ENCODE measurements at places on chromosomes 5 and 9.

GRCh38 chr5:73378070-73378469, 70.5 kb downstream of the FOXD1 start:
- DNase-seq = no peak

- no peak for DNase-seq
These were observed 80.2 kb downstream of the PTPN3 start for GRCh38 chr9:109417585-109418544.

GRCh38 chr9:78437806-78438205, 140.9 kb downstream of the PSAT1 start:
- DNase-seq = no peak

- no peak for DNase-seq
These were observed 12.0 kb downstream of the IFNE start for GRCh38 chr9:21470126-21470525.

DNA sequence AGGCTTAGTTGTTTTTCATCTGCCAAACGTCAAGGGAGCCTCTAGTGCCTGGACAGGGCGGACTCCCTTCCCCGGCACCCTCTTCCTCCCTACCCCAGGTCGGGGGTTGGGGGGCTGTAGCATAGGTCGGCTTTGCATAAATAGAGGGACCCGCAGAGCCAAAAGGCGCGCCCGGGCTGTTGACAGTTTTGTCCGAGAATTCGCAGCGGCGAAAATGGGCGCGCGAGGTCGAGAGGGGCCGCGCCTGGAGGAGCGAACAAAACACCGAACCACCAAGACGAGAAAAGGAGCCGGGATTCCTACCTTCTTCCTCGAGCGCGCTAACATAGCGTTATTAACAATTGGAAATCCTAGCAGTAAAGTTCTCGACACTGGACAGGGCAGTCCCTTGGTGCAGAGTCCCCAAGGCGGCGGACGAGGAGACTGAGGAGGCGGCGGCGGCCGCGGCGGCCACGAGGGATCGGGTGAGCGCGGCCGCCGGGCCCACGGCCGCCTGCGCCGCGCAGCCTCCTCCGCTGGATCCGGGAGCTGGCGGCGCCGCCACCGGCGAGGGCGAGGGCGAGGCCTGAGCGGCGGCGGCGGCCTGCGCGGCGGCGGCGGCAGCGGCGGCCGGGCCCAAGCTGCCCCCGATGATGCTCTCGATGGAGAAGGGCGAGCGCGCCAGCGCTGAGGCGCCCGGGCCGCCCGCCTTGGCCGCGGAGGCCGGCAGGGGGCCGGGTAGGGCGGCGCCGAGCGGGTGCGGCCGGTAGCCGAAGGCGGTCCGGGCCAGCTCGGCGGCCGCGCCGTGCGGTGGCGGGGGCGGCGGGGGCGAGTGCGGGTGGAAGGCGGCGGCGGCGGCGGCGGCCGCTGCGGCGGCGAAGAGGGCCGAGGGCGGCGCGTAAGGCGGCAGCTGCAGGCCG, 1.7 kb downstream of the FOXD1 start:
- no peak for DNase-seq

DNA sequence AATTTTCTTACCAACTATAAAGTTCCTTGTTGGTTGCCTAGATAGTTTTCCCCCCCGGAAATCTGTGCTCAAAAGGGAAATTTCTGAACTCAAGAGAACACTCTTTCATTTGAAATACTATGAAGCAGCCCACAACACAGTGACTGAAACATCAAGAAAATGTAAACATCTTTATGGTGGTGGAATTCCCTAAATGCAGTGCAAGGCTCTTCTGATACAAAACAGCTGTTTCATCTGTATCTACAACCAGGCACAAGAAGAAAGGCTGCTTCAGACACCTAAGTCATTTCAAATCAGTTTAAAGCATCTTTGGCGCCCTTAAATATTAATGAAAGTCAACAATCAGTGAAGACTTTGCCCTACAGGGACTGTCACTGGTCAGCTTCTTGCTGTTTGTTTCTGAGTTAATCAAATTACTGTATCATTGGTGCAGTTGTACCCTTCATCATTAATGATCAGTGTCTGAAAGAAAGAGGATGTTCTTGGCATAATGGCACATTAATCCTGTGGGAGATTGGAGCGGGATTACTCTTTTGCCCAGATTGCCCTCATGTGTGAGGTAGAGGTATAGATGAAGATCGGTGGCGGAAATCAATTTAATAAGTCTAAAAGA, 947.0 kb downstream of the NR2F1-AS1 start:
- no peak for DNase-seq

DNA sequence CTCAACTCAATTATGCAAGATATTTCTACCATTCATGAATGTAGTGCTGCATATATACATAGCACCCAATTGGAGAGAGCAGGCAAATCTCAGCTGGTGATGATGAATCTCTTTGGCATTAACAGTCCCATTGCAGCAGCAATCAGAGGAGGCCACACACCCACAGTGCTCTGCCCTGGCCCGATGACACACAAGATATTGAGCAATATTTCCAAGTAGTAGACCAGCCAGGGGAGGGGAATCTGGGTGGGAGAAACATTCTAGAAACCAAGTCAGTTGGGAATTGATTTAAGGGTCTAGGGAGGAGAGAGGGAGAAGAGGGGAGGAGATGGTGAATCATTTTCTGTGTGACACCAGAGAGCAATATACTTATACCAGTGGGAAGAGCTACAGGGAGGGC, 14.9 kb upstream of the C5orf63 start:
- DNase-seq = no peak

- no peak for DNase-seq
These were observed 902 bp downstream of the HABP4 start for GRCh38 chr9:96450613-96451528.

DNA sequence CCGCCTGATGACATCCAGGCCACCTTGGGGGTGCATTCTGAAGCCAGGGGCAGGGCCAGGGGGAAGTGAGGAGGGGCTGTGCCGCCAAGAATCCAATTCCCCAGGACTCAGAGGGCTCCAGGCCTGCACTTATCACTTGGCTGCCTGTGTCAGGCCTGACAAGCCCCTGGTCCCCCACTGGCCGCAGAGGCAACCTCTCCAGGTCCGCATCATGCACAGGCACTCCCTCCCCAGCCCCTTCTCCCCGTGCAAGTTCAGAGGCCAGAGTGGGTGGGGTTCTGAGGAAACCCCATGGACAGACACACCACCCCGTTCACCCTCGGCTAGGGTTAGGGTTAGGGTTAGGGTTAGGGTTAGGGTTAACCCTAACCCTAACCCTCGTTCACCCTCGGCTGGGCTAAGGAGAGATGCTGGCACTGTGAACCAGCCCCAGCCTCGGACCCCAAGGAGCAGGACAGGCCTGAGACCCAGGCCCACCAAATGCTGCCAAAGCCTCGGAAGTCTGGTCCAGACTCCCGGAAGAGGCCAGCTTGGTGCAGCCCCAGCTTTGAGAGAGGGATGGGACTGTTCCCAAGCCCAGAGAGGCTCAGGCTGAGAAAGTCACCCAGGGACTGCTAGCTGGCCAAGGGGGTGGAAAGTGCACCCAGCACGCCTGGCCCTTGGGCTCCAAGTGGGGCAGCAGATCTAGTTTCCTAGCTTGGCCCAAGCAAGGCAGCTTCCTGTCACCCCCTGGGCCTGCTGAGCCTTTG, 4.9 kb downstream of the LCN2 start:
- DNase-seq = no peak

DNA sequence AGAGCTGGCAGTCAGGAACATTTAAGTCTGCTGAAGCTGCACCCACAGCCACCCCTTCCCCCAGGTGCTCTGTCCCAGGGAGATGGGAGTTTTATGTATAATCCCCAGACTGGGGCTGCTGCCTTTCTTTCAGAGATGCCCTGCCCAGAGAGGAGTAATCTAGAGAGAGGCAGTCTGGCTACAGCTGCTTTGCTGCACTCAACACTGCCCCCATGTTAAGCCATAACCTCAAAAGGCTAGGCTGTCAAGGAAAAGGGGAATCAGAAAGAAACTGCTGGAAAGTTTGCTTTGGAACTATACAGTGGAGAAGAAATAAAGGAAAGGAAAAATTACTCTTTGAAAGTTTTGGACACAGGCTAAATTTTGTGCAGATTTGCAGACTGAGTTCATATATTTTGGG, 127.2 kb downstream of the MACIR start:
- no peak for DNase-seq

GRCh38 chr9:127927988-127928675, 2.4 kb downstream of the PIP5KL1 start:
- DNase-seq = no peak

All from NCI-H1436 (cell line).